ENCODE measurements at places on chromosomes 11 and 22. TPM values are rescaled to one million over a fixed set of nuclear protein-coding genes. Genes with fewer than 3 reads are reported as not detected.

DNA sequence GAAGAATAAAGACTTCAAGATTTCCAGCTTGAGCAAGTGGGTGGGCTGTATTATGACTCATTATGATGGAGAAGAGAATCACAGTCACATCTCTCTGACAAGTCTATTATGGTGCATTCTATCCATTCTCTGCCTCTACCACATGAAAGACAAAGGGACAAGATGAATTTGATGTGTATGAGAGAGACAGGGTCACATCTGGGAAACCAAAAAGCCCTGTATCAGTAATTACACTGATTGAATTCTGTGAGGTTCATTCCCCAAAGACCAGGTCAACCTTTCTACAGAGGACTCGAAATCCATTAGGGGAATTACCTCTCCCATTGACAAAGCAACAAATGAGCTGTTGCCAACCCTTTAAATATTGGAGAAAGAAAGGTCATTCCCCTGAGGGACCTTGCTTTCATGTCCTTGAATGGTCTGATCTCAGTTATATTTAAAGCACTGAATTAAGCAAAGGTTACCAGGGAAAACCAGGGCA lies 109.6 kb downstream of the USP35 start:
- H3K27ac ChIP-seq: no peak overlapping the region
- H3K4me1 ChIP-seq: peaks cover 45% of the 10 kb centered on the region
- DNase-seq: no peak
- H3K27me3 ChIP-seq: no peaks in the 10 kb centered on the region
- no peak overlapping the region for H3K4me3 ChIP-seq

DNA sequence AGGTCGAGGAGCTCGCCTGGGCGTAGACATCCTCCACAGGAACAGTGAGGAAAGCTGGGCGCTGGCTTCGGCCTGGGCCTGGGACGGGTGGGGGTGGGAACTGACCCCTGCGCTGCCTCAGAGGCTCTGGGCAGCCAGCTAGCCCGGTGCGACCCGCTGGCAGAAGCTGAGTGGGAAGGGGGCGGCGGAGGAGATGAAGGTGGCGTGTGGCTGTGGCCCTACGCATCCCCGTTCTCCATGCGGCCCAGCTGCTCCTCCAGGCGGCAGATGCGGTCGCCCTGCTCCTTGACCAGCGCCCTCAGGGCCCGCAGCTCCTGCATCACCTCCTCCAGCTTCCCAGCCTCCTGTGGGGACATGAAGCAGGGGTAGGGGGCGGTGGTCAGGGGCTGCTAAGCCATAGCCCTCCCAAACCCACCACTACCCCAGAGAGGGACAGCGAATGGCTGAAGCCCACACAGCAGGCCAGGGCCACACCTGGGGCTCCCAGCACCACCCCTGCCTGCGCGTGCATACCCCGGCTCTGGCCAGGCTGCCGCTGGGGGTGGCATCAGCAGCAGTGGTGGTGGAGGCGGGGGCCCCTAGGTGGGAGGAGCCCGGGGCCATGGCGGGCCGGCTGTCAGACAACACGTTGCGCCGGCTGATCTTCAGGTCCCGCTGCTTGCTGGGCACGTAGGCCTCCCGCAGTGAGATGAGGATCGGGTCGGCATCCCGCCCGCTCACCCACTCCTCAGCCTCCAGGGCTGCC lies 848 bp upstream of the PTPRCAP start:
- H3K27me3 ChIP-seq: no peaks in the 10 kb centered on the region
- peaks cover 93% of the 10 kb centered on the region for H3K4me1 ChIP-seq
- DNase-seq: peak; percentile 38
- no peak overlapping the region for H3K4me3 ChIP-seq
- peak overlapping the region; percentile 86 for H3K27ac ChIP-seq
- H3K36me3 ChIP-seq: peaks cover 80% of the 10 kb centered on the region

- H3K4me3 ChIP-seq: no peak overlapping the region
- peaks cover 87% of the 10 kb centered on the region for H3K27me3 ChIP-seq
- H3K4me1 ChIP-seq: no peaks in the 10 kb centered on the region
- H3K36me3 ChIP-seq: no peaks in the 10 kb centered on the region
- H3K27ac ChIP-seq: no peak overlapping the region
These were observed 14.0 kb downstream of the GRIK4 start for GRCh38 chr11:120525261-120526171.

DNA sequence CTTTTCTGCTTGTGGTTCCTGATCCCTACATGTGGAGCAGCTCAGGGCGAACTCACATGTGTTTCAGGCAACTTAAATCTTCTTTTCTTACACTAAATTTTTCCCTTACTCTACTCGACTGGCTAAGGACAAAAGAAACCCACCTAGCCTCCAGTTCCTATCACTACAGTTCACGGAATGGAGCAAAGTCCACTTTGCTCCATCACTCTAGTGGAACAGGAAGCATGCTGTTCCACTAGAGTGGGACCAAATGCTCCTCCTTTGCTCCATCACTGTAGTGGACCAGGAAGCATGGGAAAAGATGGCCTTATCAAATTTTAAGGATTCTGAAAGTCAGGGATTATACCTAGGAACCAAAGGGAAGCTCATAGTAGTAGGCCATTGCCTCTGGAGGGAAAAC lies 36.1 kb downstream of the PDE3B start:
- no peaks in the 10 kb centered on the region for H3K27me3 ChIP-seq
- H3K4me1 ChIP-seq: no peaks in the 10 kb centered on the region
- peaks cover 9% of the 10 kb centered on the region for H3K36me3 ChIP-seq
- no peak for DNase-seq

GRCh38 chr11:82823647-82824619 lies 76.3 kb downstream of the PRCP start:
- no peaks in the 10 kb centered on the region for H3K4me1 ChIP-seq
- no peaks in the 10 kb centered on the region for H3K27me3 ChIP-seq
- H3K27ac ChIP-seq: no peak overlapping the region
- H3K4me3 ChIP-seq: no peak overlapping the region
- DNase-seq: no peak

C22orf31 gene
- total RNA-seq: not detected

- H3K4me1 ChIP-seq: peaks cover 36% of the 10 kb centered on the region
- no peaks in the 10 kb centered on the region for H3K27me3 ChIP-seq
- peaks cover 66% of the 10 kb centered on the region for H3K36me3 ChIP-seq
- H3K4me3 ChIP-seq: no peak overlapping the region
- H3K27ac ChIP-seq: no peak overlapping the region
- peak; percentile 78 for DNase-seq
These were observed 7.3 kb downstream of the TANGO2 start for GRCh38 chr22:20027966-20028854.

GRCh38 chr11:1308743-1309497 lies 512 bp downstream of the TOLLIP start:
- H3K4me3 ChIP-seq: peak overlapping the region; percentile 74
- H3K27me3 ChIP-seq: no peaks in the 10 kb centered on the region
- H3K27ac ChIP-seq: peak overlapping the region; percentile 74
- DNase-seq: peak; percentile 14
- H3K36me3 ChIP-seq: peaks cover 12% of the 10 kb centered on the region

DDIAS gene
- 15.4 TPM for total RNA-seq

- no peak for DNase-seq
- H3K36me3 ChIP-seq: no peaks in the 10 kb centered on the region
- no peak overlapping the region for H3K27ac ChIP-seq
- no peaks in the 10 kb centered on the region for H3K4me1 ChIP-seq
These were observed 112.7 kb downstream of the PDE3B start for GRCh38 chr11:14756349-14756748.

GRCh38 chr11:65429724-65430405 lies 7.3 kb downstream of the NEAT1 start:
- no peaks in the 10 kb centered on the region for H3K27me3 ChIP-seq
- DNase-seq: peak; percentile 27
- no peak overlapping the region for H3K4me3 ChIP-seq

IRAG1 gene
- total RNA-seq: 0.22 TPM

DNA sequence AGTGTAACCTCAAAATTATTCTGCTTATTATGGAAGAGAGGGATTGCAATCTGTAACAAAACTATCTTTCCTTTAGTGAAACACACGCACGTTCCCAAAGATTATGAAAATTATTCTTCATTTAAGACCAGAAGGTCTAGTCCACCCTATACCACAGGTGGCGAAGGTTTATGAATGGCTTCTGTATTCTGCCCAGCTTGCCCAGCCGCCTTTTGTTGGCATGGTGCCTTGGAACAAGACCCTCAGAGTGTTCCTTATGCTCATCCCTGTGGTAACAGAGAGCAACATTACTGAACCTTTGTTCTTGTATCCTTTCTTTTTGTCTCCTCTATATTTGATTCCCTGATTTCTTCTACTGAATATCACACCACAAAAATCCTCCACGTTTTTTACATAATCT lies 116.4 kb downstream of the FAR1 start:
- no peak overlapping the region for H3K27ac ChIP-seq
- H3K27me3 ChIP-seq: no peaks in the 10 kb centered on the region
- H3K4me3 ChIP-seq: no peak overlapping the region
- no peak for DNase-seq

- H3K27ac ChIP-seq: no peak overlapping the region
- H3K27me3 ChIP-seq: no peaks in the 10 kb centered on the region
- peaks cover 43% of the 10 kb centered on the region for H3K4me1 ChIP-seq
- DNase-seq: no peak
These were observed 6.8 kb downstream of the PYGM start for GRCh38 chr11:64753019-64753379.

- no peak for DNase-seq
- H3K27me3 ChIP-seq: no peaks in the 10 kb centered on the region
- peaks cover 4% of the 10 kb centered on the region for H3K36me3 ChIP-seq
- H3K27ac ChIP-seq: no peak overlapping the region
- H3K4me1 ChIP-seq: no peaks in the 10 kb centered on the region
These were observed 34.7 kb downstream of the RNF169 start for GRCh38 chr11:74783241-74783871.

DNA sequence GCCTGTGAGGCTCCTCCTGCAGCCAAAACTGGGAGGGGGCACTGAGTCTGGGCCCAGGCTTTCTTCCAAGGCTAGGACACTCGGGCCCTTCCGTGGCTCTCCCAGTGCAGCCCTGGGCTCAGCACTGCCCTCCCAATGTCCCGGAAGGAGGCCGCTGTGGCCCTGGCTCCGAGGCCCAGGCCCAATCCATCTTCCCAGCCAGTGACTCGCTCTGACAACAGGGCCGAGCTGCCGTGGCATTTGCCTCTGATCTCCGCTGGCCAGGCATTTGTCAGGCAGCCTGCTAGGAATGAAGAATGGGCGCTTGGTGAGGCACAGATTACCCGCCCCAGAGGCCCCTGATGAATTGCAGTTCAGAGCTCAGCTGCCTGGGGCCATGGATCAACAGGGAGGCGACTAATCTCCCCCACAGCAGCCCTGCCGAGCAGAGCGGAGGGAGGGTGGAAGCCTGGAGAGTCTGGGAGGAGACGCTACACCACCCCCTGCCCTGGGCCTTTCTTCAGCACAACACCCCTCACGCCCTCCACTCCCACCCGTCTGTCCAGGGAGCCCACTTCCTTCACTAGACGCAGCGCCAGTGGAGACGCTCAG lies 8.3 kb downstream of the FXYD2 start:
- H3K27me3 ChIP-seq: no peaks in the 10 kb centered on the region
- H3K27ac ChIP-seq: no peak overlapping the region
- peak; percentile 23 for DNase-seq
- H3K36me3 ChIP-seq: no peaks in the 10 kb centered on the region
- H3K4me1 ChIP-seq: no peaks in the 10 kb centered on the region

ARHGEF17 gene
- 0.53 TPM for total RNA-seq

DNA sequence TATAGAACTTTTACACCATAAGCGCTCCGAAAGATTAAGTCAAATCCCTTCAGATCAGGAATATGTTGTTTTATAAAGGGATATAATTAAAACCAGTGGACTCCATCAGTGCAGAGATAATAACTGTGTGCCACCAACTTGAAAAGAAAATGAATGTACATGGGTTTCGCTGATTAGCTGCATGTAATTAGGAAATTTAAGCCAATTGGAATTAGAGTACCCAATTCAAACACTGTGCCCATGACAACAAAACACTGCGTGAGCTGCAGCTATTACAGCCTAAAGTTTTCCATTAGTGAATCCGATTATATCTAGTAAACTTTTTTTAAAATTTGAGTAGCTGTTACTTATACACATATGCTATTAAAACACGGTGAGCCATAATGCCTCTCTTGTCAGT lies 392.3 kb upstream of the ARHGAP42 start:
- no peaks in the 10 kb centered on the region for H3K36me3 ChIP-seq
- H3K4me1 ChIP-seq: no peaks in the 10 kb centered on the region
- DNase-seq: no peak
- no peak overlapping the region for H3K4me3 ChIP-seq

ACTN3 gene
- not detected for total RNA-seq
